Osteoblast (primary cell): ENCODE measurements at places on chromosomes 3 and 15. TPM values are rescaled to one million over a fixed set of nuclear protein-coding genes. Genes with fewer than 3 reads are reported as not detected.

DTWD1 gene
- 37.6 and 39.2 TPM in 2 replicates for total RNA-seq

NMNAT3 gene
- total RNA-seq, result 0.36 and 0.59 TPM in 2 replicates

SAMD7 gene
- total RNA-seq, result not detected in 2 replicates

MINAR1 gene
- total RNA-seq, result 2.1 and 2.5 TPM in 2 replicates

PLOD2 gene
- total RNA-seq, result 282 and 345 TPM in 2 replicates

LDHAL6B gene
- total RNA-seq, result not detected in 2 replicates

ASB14 gene
- not detected in 2 replicates for total RNA-seq

IQCH gene
- 4.7 and 5.8 TPM in 2 replicates for total RNA-seq

SLC2A2 gene
- total RNA-seq, result not detected in 2 replicates

- peak; percentile 96 for DNase-seq
Observed at GRCh38 chr3:184016811-184017671, 643 bp downstream of the ABCC5 start.

- DNase-seq, result peak; percentile 93
Observed at GRCh38 chr3:52481819-52482521, 13.2 kb upstream of the STAB1 start.

DNA sequence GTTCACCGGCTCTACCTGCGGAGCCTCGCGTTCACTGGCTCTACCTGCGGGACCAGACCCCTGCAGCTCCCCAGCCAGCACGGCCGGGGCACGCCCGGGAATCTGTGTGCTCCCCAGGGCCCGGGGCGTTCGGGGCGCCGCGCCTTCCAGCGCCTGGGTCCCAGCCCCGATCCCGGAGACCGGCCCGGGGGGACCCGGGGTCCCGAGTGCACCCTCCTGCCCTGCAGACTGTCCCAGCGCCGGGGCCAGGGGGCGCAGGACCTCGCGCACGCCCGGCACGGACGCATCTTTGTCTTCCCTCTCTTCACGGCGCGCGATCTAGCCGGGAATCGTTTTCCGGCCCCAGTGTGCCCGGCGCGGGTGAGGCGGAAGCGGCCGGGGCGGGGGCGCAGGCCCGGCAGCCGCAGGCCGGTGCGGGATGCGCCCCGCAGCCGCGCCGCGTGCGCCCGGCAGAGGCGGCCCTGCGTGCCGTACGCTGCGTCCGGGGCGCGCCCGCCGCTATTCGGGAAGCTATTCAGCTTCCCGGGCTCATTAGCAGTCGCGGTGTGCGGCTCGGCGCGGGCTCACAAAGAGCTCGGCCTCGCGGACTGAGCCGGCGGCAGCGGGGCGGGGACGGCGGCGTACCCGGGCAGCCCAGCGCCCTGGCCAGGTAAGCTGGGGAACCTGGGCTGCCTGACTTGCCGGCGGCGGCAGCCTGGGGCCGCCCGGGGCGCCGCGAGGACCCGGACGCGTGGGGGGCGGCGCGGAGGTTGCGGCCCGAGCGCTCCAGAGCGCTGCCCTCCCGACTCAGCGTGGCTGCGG, at the start of gene APBA2:
TSS of gene APBA2 (plus strand) at position 345 of the 801 bp plus-strand sequence. CDS start 167,911 bp downstream, outside the sequence.
- peak; percentile 92 for DNase-seq

- no peak for DNase-seq
Observed at GRCh38 chr15:85710340-85710842, 84.3 kb downstream of the KLHL25 start.

- peak; percentile 95 for DNase-seq
Observed at GRCh38 chr3:58237941-58238681, 519 bp downstream of the ABHD6 start.

DNA sequence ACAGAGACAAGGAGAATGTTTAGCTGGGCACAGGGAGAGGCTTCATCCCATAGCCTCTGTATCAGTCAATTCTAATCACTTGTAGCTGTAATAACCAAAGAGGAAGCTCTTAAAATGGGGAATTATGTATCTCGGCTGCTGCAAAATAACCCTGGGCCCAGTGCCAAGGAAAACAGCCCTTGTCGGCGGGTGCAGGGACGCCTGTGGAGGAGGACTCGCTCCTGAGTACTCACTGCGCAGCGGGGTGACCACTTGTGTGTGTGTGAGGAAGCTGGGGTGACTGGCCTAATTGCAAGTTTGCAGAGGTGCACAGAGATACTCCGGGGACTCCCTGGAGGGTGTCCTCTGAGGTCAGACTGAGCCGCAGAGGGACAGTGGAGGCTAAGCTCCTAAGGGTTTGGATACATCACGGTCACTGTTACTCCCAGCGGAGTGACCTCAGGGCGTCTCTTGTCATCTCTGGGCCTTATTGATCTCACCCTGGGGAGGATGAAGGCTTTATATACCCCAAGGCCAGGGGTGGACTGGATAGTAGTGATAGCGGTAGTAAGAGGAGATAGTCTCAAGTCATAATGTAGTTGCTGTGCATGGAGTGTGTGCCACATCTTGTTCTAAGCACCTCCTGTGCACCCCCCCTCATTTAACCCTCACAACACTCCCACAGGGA, 37.2 kb downstream of the SLC6A6 start:
- DNase-seq, result peak; percentile 87

- no peak for DNase-seq
Observed at GRCh38 chr3:133610031-133610430, 36.5 kb downstream of the CDV3 start.

- no peak for DNase-seq
Observed at GRCh38 chr15:91967935-91968606, 114.6 kb downstream of the SLCO3A1 start.

DNA sequence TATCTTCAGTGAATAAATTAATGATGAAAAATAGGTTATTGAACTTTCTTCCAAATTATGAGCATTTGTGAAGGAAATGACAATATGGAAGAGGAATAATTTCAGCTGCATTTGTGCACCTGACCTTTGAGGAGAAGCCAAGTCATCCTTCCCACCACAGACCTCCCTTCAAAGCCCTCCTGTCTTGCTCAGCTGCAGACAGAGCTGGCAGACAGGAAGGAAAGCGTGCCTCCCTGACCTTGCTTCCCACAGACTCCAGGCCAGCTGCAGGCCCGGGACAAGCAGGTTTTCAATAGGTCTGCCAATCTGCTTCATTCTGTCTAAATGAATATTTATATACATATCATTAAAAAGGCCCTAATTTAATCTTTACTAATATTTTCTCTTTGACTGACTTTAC, 152.9 kb upstream of the RBMS3 start:
- DNase-seq, result no peak

- DNase-seq, result no peak
Observed at GRCh38 chr3:34020726-34021680, 222.6 kb downstream of the PDCD6IP start.

DNA sequence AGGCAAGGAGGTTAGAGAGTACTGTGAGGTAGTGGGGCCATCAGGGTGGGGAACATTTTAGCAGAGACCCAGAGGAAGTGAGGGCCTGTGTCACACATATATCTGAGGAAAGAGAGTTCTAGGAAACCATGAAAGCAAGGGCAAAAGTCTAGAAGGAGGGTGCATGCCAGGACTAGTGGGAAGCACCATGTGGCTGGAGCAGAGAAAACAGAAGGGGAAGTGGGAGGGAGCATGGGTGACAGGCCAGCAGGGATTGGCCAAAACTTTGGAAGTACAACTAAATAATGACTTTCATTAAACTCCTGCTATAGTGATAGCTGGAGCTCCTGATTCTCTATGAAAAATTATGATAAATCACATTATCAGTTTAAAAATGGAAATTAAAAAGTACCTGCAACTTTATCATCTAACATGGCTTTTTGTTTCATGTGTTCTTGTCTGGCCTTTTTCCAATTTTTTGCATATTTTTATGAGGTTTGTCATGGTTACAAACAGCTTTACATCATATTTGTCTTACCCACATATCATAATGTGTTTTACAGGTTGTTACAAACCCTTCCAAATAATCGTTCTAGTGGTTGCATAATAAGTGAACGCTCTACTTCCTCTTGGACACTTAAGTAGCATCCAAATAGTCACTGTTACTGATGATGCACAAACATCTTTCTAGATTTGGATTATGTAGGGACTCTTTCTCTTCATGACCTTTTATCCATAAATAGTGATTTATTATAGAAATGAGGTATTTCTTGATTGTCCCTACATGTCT, 168.3 kb downstream of the NEK10 start:
- no peak for DNase-seq

- DNase-seq, result no peak
Observed at GRCh38 chr3:74643636-74644035, 29.2 kb upstream of the CNTN3 start.

GRCh38 chr3:193688834-193689714, 96.1 kb downstream of the OPA1 start:
- no peak for DNase-seq

- DNase-seq, result no peak
Observed at GRCh38 chr3:140198242-140198641, 263.3 kb downstream of the CLSTN2 start.

GRCh38 chr3:178982137-178982536, 89.5 kb downstream of the ZMAT3 start:
- no peak for DNase-seq

- DNase-seq, result peak; percentile 95
Observed at GRCh38 chr15:63372018-63372705, 9.5 kb downstream of the CA12 start.
